ENCODE measurements at places on chromosomes 5 and 9.
A peak's percentile ranks its signal among the peaks of the same experiment; 100 is the strongest.

- DNase-seq = no peak
Measured at GRCh38 chr5:96885518-96886338, 9.4 kb downstream of the ERAP2 start.

- no peak for DNase-seq
Measured at GRCh38 chr5:128773378-128773777, 191.9 kb upstream of the SLC27A6 start.

DNA sequence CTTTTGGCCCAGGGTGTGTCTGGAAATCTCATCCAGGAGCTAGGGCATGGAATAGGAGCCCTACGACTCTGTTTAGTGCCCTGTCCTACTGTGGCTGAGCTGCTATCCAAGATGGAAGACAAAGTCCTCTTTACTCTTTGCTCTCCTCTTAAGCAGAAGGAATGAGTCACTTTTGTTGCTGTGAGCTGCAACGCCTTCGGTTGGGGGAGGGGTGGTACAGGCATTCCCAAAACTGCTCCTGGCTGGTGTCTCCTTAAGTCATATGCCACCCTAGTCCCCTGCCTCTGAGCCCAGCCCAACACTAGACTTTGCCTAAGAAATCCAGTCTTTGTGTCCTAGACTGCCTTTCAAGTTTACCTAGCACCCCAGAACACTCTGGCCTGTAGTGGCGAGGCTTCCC lies 99.9 kb downstream of the PRR16 start:
- DNase-seq = no peak

DNA sequence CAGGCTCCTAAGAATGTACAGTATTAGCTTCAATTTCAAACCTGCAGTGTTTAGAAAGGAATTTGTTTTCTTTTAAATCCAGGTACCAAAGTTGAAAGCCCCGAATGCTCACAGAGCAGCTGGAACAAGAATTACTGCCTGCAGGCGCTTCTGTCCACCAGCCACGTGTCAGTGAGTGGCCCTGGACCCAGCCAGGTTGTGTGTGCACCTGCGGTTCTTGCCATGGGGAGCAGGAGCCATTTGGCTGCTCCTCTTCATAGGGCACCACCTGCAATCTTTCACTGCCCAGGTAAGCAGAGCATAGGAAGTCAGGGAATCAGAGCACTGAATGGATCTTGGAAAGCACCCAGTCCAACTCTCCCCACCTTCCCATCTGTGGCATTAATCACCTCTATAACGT lies 79.5 kb upstream of the PIP5K1B start:
- DNase-seq = no peak

DNA sequence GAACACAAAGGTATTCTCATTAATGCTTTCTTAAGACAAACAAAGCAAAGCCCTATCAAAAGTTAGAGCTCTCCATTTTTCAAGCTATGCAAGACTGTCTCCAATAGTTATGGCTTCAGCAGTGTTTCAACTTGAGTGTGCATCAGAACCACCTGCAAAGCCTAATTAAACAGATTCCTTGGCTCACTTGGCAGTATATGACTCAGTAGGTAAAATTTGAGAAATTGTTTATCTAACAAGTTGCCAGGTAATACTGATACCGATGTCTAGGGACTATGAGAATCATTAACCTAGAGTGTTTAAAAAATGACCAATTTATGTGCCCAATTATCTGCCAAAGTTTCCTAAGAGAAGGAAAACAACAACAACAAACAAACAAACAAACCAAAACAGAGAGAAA lies 60.3 kb upstream of the PARP8 start:
- DNase-seq = no peak

DNA sequence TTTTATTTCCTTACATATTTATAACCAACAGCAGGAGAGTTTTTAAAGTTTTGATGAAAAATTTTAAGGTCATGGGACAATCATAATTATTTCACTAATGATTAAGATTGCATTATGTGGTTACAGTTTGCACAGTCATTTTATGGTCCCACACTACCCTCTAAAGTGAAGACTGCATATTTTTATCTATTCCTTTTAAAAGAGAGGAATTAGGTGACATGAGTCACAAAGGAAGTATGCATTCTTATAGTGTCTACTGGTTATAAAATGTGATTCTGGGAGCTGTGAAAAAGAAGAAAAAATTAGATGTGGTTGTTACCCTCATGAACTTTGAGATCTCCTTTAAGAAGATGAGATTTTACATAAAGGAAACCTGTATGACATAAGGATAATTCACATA lies 87.9 kb upstream of the GRIA1 start:
- no peak for DNase-seq

DNA sequence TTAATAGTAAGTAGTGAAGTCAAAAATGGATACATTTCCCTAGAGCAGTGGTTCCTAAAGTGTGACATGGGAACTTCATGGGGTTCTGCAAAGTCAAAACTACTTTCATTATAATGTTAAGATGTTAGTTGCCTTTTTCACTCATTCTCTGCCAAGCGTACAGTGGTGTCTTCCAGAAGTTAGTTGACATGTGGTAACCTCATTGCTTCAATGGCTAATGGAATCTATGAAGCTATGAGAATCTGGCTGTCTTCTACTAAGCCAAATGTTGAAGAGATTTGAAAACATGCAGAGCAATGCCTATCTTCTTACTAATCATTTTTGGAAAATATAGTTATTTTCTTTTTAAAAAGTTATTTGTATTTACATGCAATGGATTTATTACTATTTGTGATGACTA lies 111.8 kb downstream of the SLC12A2 start:
- no peak for DNase-seq

DNA sequence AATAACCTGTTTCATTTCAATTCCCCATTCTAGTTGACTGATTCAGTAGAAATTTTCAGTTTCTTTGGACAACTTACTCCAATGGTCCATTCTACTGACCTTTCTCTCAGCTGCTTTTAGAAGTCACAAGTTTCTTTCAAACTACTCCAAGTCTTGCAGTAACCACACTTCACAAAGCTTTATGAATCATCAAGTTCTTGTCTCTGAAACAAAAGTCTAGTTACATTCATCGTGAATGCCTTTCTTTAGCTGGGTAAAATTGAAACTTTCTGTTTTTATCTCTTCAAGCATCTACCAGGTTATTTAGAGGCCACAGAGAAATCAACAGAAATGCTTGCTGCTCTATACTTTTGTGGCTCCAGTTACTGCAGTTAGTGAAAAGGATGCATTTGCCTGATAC lies 405.4 kb downstream of the TMEM232 start:
- DNase-seq = no peak

DNA sequence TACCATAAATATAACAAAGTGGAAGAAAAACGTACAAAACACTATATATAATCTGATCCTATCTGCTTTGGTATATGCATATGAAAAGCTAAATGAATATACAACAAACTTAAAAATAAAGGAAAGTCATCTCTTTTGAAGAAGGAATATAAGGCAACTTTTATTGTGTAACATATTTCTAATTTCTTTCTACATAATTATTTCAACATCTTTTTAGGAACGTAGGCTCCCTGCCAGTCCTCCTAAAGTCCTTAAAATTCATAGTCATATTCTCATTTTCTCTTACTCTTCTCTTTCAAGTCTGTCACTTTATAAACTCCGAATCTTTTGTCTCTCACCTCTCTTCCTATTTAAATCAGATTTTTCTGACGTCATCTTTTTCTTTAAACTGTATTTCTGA lies 9.6 kb downstream of the DEPDC1B start:
- no peak for DNase-seq

DNA sequence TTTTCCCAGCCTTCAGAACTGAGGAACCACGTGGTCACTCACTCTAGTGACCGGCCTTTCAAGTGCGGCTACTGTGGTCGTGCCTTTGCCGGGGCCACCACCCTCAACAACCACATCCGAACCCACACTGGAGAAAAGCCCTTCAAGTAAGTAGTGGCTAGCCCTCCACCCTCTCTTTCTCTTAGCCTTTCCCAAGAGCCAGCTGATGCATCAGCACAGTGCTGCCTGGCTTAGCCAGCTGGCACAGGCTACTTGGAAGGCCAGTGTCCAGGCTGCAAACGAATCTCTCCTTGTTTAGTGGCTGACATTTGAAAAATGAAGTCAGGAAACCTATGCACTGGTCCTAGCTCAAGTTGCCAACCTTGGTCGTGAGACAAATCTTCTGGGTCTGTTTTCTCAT lies 91.1 kb downstream of the PRDM6 start:
- DNase-seq = no peak

- peak; percentile 6 for DNase-seq
Measured at GRCh38 chr9:80504601-80505230, 933.0 kb downstream of the TLE4 start.

DNA sequence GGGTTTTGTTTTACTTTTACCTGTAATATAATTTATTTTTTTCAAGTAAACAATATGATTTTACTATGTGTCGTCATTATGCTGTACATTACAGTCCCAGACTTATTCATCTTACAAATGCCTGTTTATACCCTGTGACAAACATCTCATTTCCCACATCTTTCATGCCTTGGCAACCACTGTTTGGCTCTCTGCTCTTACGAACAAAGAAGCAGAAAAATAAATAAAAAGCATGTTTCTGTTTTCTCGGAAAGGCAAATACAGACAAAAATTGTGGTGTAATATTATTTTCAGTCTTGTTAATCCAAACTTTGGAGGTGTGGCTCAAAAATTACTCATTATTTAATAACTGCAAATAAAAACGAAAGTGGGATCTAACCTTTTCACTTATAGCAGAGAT lies 393.0 kb downstream of the CDH12 start:
- no peak for DNase-seq

GRCh38 chr9:38432922-38433510 lies 8.8 kb upstream of the IGFBPL1 start:
- no peak for DNase-seq

DNA sequence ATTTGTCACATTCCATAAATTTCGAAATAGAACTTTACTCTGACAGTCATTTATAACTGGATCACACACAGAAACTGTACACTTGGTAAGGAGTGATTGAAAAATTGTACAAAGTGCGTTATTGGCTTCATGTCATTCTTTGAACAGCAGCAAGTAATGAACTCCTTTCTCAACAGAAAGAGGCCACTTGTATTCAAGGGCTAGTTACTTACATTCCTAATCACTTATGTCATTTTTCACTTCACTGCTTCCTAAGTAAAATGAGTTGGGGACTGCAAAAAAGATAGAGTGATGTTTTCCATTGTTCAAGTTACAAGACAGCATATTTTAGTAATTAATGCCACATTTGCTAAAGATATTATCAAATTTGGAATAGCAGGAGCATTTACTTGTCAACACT lies 893.2 kb downstream of the DTWD2 start:
- peak; percentile 9 for DNase-seq

DNA sequence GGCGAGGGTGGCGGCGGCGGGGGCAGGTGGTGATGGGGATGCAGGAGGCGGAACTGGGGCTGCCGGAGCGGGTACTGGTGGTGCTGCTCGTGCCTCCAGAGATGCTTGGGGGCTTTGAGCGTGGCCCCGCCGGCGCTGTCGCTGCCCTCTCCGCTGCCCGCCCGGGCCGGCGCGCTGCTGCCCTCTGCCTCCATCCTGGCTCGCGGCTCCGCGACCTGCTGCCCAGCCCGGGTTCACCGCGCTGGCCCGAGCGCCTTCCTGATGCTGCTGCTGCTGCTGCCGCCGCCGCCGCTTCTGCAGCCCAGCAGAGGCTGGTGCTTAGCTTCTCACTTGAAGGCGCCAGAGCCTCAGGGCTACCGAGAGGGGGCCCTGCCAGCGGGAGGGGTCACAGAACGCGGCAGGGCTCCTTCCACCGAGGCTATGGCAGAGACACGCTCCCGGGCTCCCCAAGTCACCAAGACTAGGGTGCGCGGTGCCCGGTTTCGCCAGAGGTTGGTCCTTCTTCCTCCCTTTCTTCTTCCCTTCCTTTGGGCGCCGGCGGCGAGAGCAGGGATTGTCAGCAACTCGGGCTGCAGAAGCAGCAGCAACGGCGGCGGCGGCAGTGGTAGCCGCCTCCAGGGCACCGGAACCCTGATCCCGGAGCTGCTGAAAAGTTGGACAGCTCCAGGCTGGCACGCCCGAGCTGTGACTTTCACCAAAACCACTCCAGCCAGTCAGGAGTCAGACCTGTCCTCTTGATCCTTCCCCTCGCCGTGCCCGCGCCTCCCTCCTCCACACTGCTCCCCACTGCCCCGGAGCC lies at the start of gene PDE4D:
Gene PDE4D, minus strand, starts transcription at position 298 of the 799 bp plus-strand sequence.
- peak; percentile 48 for DNase-seq

DNA sequence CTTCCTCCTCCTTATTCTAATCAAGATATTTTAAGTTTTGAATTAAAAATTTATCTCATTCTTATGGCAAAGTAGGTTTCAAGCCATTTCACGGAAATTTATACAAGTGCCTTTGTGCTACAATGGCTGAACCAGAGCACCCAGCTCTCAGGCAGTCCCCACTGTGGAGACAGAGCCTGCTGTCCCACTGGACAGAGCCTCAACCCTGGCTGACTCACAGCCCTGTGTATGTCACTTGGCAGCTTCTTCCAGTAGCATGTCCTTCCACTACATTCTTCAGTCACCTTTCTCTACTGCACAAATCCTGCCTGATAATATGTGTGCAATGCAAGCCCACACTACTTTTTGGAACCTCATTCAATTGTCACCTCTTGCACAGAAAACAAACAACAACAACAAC lies 253.1 kb downstream of the PDE4D start:
- no peak for DNase-seq

- no peak for DNase-seq
Measured at GRCh38 chr9:106421772-106422171, 441.2 kb upstream of the ZNF462 start.

DNA sequence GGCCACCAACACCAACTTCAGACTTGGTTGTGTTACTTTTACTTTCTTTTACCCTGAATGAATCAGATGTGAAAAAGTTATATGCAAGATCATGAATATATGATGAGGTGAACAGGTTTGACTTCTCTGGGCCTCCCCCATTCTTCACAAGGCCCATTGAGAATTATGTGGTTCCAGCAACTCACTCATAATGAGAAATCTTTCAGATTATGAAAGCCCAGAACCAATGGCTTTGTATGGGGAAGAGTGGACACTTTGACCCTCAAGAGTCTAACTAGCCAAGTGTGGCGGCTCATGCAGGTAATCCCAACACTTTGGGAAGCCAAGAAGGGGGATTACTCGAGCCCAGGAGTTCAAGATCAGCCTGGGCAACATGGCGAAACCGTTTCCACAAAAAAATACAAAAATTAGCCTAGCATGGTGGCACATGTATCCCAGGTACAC lies 16.1 kb upstream of the LNPEP start:
- DNase-seq = no peak

DNA sequence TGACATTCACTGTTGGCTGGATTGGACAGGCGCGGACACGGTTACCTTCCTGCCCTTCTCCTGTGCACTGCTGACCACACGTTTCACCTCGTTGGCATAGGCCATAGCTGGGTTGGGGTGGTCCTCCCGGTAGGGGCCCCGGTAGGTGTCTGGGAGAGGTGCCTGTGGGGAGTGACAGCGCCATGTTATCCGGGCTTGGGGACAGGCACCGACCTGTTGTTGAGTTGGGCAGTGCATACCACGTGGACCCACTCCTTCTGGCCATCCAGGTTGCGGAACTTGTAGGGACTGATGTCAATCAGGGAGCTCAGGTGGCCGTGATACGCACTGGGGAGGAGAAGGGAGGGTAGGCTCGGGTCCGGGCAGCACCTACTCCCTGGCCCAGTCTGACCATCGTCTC lies 8.2 kb downstream of the PHYKPL start:
- no peak for DNase-seq

Data from left renal cortex interstitium (tissue), 4 donors.